Left ventricle myocardium inferior (tissue), 1 donor: ENCODE measurements at places on chromosomes 1 and 21. TPM values are rescaled to one million over a fixed set of nuclear protein-coding genes. Genes with fewer than 3 reads are reported as not detected.

DNA sequence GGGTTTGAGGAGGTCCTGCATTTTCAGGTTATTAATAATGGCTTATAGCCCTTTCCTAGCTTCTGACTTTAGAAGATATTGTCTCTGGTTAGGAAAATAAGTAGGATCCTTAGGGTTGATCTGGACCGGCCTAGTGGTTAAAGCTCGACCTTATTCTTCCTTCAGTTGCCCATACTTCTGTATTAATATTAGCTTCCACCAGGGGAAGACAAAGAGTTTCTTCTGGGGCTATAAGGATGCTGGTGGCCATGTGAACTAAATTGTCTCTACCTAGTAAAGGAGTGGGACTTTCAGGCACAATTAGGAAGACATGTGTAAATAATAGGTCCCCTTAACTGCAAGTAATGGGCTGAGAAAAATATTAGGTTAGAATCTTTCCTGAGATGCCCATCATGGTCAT, 20.6 kb upstream of the FCGR2A start:
- DNase-seq: no peak
- peaks cover 70% of the 10 kb centered on the region for H3K27me3 ChIP-seq
- peaks cover 8% of the 10 kb centered on the region for H3K4me1 ChIP-seq
- H3K4me3 ChIP-seq: no peak overlapping the region

GRCh38 chr1:145961425-145962156, 2.8 kb downstream of the ANKRD34A start:
- peaks cover 88% of the 10 kb centered on the region for H3K4me1 ChIP-seq
- H3K36me3 ChIP-seq: no peaks in the 10 kb centered on the region
- H3K27ac ChIP-seq: peak overlapping the region; percentile 95
- peak overlapping the region; percentile 78 for H3K4me3 ChIP-seq
- no peaks in the 10 kb centered on the region for H3K27me3 ChIP-seq
- DNase-seq: peak; percentile 42

DNA sequence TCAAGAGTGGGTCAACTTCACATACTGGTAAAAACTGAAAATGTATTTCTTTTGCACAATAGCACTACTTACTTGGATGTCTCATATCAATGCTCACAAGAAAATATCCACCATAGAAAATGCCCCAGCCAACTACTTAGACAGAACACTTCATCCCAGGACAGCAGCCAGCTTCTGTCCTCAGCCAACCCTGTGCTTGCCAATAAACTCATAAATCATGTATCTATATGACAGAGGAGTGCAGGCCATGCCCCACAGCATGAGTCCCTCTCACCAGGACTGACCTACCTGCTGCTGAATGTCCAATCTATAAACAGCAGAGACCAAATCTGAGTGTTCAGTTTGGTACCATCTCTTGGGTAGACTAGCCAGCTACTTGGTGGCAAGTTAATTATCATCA, 179.3 kb downstream of the OMA1 start:
- H3K27ac ChIP-seq: no peak overlapping the region
- H3K27me3 ChIP-seq: peaks cover 2% of the 10 kb centered on the region
- DNase-seq: no peak
- H3K4me1 ChIP-seq: peaks cover 9% of the 10 kb centered on the region
- H3K4me3 ChIP-seq: no peak overlapping the region

GRCh38 chr1:10675813-10676212, 120.6 kb downstream of the CASZ1 start:
- DNase-seq: no peak
- no peaks in the 10 kb centered on the region for H3K36me3 ChIP-seq
- no peak overlapping the region for H3K4me3 ChIP-seq
- peak overlapping the region; percentile 71 for H3K27ac ChIP-seq

DNA sequence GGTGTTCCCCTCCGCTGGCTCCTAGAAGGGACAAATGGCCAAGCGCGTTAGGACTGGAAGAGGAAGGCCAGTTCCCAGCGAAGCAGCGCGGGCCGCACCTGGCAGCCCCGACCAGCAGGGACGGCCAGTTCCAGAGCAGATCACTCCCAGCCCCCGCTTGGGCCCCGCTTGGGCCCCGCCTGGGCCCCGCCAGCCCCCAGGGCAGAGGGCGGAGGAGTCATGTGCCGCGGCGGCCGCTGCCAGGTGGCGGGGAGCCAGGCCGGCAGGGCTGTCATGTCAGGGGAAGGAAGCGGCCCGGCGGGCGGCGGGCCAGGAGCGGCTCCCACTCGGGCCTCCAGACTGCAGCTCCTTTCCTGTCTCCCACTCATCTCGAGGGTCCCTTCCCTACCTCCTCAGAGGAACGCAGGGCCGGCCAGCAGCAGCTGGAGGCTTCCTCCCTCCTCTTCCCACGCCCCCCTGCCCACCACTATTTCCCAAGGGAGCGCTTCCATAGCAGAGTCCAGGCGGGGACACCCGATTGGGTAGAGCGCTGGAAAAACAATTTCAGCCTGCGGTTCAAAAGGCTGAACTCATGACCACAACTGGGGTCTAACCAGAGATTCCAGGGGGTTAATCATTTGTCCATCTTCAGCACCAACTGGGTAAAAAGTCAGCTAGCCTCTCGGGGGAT, 16.5 kb downstream of the ZNF697 start:
- peaks cover 99% of the 10 kb centered on the region for H3K4me1 ChIP-seq
- no peaks in the 10 kb centered on the region for H3K36me3 ChIP-seq
- H3K27me3 ChIP-seq: no peaks in the 10 kb centered on the region
- peak; percentile 94 for DNase-seq
- peak overlapping the region; percentile 56 for H3K4me3 ChIP-seq
- H3K27ac ChIP-seq: peak overlapping the region; percentile 95

The NR0B2 gene
- 7.2 TPM for total RNA-seq

DNA sequence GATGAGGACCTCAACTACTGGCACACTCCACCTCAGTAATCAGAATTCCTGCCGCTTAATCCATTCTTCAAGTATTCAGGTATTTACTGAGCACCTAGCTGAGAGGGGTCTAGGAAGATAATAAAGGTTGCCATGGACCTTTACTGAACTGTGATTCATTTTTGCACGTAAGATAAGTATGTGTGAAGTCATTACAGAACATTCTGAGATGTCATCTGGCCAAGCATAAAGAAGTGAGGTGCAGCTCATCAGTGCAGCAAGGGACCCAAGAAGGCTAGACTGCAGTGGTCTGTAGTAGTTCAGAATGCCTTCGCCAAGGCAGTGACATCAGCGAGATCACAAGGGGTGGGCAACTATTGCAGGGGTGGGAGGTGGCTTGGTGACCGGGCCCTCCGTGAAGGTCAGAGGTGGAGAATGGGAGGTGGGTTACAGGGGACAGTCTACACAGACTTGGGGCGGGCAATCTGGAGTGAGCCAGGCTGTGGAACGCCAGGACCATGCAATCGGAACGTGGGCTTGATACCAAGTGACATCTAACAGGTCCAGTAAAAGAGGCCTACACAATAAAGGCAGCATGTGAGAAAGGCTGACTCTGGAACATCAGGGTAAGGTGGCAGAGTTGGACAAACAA, 107.4 kb downstream of the SLC45A1 start:
- peaks cover 85% of the 10 kb centered on the region for H3K4me1 ChIP-seq
- H3K27ac ChIP-seq: peak overlapping the region; percentile 98
- no peaks in the 10 kb centered on the region for H3K27me3 ChIP-seq
- H3K36me3 ChIP-seq: peaks cover 5% of the 10 kb centered on the region
- DNase-seq: no peak

The BSND gene
- total RNA-seq: not detected

- H3K27me3 ChIP-seq: no peaks in the 10 kb centered on the region
- H3K4me1 ChIP-seq: peaks cover 5% of the 10 kb centered on the region
- no peak for DNase-seq
- H3K4me3 ChIP-seq: no peak overlapping the region
- peak overlapping the region; percentile 68 for H3K27ac ChIP-seq
Observed at GRCh38 chr1:60969971-60970509, 112.3 kb upstream of the NFIA start.

The VWA1 gene
- total RNA-seq: 13.7 TPM

- peak overlapping the region; percentile 17 for H3K27ac ChIP-seq
- no peak for DNase-seq
- H3K36me3 ChIP-seq: peaks cover 69% of the 10 kb centered on the region
- H3K4me1 ChIP-seq: peaks cover 62% of the 10 kb centered on the region
Observed at GRCh38 chr1:25809929-25810328, 9.8 kb upstream of the MTFR1L start.

The FAM167B gene
- total RNA-seq: 7.9 TPM

DNA sequence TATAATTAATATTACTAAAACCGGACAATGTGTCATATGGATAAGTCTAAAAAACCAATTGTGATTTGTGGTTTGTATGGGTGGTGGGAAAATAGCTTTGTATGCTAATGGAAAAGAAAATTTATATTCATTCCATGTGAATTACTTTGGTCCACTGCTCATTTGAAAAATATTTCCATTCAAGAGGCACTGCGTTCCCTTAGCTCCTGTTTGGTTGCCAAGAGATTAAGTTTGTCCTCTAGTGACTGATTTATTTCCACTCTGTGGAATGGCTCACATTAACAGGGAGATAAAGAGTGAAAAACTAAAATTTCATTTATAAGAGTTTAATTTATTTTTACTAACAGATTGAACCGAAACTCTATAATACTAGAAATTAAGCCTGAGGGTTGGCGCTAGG, 744.1 kb upstream of the CHRM3 start:
- no peaks in the 10 kb centered on the region for H3K4me1 ChIP-seq
- H3K27me3 ChIP-seq: no peaks in the 10 kb centered on the region

DNA sequence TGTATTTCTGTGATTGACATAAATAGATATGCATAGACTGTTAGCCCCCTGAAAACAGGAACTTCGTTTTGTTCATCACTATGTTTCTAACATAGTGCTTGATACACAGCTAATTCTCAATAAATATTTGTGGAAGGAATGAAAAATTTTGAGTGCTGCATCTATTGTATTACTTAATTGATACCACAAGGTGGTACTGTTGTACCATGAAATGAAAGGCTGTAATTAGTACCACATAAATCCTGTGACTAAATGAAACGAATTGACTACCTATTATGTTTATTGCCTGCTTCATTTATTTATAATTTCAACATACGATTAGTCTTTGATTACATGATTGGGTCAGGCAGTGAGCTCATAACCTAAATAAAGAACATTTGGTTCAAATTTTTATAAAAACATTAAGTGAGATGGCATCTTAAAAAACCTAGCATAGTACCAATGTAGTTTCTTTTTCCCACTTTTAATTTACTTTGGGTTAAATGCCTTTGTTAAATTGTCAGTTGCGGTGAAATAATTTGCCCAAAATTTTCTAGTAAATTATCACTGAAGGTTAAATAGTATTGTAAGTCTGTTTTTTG, 15.0 kb upstream of the TGFB2 start:
- H3K27ac ChIP-seq: no peak overlapping the region
- H3K27me3 ChIP-seq: no peaks in the 10 kb centered on the region
- no peak for DNase-seq
- H3K36me3 ChIP-seq: peaks cover 5% of the 10 kb centered on the region

GRCh38 chr1:21931171-21932093, 5.7 kb downstream of the HSPG2 start:
- H3K4me1 ChIP-seq: peaks cover 100% of the 10 kb centered on the region
- H3K36me3 ChIP-seq: peaks cover 16% of the 10 kb centered on the region
- H3K4me3 ChIP-seq: peak overlapping the region; percentile 75

- no peak for DNase-seq
- no peaks in the 10 kb centered on the region for H3K4me1 ChIP-seq
- H3K27me3 ChIP-seq: peaks cover 3% of the 10 kb centered on the region
- H3K4me3 ChIP-seq: no peak overlapping the region
- H3K27ac ChIP-seq: no peak overlapping the region
Observed at GRCh38 chr1:85027242-85027983, 20.9 kb downstream of the MCOLN3 start.

DNA sequence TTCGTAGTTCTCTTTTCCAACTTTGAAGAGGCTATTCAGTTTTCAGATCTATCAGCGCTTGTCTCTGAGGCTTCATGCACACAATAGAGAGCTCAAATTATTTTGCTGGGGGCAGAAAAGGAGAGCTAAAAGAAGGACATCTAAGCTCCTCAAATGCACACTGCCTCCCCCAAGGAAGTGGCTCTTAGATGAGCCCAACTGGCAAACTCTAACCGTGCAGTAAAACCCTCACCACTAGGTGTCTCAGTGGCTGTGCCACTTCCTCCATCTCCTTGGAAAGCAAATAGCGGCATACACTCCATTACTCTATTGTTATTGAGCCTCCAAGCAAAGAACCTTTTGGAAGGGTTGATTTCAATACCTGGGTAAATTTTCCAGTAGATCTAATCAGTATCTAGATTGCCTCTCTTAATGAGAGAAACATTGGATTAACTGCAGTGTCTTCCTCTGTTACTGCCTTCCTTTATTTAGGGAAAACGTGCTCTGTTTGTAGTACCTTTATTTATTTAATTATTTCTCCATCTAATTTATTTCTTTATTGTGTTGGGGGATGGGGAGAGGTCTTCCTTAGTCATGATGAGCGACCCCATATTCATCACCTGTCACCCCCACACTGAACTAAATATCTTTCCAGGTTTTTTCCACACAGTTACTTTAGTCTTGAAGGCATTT, 9.2 kb upstream of the SFPQ start:
- peaks cover 4% of the 10 kb centered on the region for H3K4me1 ChIP-seq
- DNase-seq: peak; percentile 39
- H3K27me3 ChIP-seq: no peaks in the 10 kb centered on the region
- no peak overlapping the region for H3K27ac ChIP-seq

The ELAVL4 gene
- not detected for total RNA-seq

GRCh38 chr1:158371188-158371953, 17.7 kb downstream of the CD1E start:
- no peaks in the 10 kb centered on the region for H3K36me3 ChIP-seq
- H3K4me3 ChIP-seq: no peak overlapping the region
- no peaks in the 10 kb centered on the region for H3K4me1 ChIP-seq
- H3K27ac ChIP-seq: no peak overlapping the region
- no peak for DNase-seq
- peaks cover 4% of the 10 kb centered on the region for H3K27me3 ChIP-seq

The NT5C1A gene
- total RNA-seq: 26.8 TPM

DNA sequence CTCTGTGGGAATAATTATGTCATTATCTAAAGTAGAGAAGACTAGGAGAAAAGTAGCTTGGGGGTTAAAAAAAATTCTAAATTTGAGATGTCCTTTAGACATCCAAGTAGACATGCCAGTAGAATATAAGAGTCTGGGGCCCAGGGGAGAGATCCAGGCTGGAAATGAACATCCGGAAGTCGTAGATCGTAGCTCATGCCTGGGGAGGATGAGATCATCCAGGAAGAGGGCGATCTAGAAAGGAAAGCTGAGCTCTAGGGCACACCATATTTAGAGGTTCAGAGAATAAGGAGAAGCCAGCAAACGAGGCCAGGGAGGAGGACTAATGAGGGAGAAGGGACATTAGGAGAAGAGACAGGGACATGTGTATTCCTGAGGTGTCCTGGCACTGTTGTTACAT, 12.2 kb downstream of the NGF start:
- peaks cover 55% of the 10 kb centered on the region for H3K4me1 ChIP-seq
- no peak overlapping the region for H3K4me3 ChIP-seq
- H3K36me3 ChIP-seq: no peaks in the 10 kb centered on the region

DNA sequence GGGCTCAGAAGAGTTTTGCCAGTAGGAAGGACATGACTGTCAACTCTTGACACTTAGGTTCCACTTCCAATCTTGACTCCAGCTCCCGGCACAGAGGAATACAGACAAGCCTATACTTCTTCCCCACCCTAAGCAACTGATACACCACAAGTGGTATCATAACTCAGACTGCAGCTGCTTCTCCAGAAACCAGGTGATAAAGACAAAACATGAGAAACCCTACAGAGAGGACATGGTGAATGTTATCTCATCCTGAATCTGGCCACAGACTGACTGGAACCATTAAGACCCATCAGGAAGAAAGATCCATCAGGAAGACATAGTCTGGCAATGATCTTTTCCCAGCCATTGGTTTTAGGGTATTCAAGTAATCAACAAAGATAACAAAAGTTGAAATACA, 13.8 kb downstream of the PAXBP1 start:
- H3K27ac ChIP-seq: no peak overlapping the region
- no peaks in the 10 kb centered on the region for H3K27me3 ChIP-seq
- no peaks in the 10 kb centered on the region for H3K4me1 ChIP-seq
- DNase-seq: no peak
